HL-60 (cell line): ENCODE measurements at places on chromosomes 5 and 9.

- no peak for DNase-seq
Measured at GRCh38 chr5:37090123-37090726, 159.0 kb downstream of the CPLANE1 start.

GRCh38 chr5:156312897-156313694 is 13.9 kb upstream of the SGCD start:
- DNase-seq, result no peak

- no peak for DNase-seq
Measured at GRCh38 chr5:73592551-73592950, 27.0 kb downstream of the UTP15 start.

DNA sequence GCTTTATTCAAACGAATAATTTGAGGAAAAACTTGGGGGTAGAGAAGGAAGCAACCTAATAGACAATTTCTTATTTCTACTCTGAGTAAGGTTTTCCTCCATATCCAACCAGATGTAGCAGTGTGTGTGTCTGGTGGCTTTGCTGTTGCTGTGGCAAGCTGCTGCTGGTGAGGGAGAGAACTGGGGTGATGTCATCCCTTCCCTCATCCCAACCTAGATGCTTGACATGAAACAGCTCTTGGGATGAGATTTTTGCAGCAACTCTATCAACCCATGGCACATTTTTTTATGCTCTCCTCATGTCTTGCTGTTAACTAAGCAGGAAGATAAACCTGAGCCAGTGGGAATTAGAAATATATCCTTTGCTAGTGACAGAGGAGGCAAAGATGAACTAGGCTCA is 135.8 kb downstream of the PCSK1 start:
- DNase-seq, result peak; percentile 47

GRCh38 chr5:5266297-5266696 is 126.2 kb downstream of the ADAMTS16 start:
- no peak for DNase-seq

GRCh38 chr9:76700916-76701315 is 63.3 kb upstream of the PCA3 start:
- no peak for DNase-seq

DNA sequence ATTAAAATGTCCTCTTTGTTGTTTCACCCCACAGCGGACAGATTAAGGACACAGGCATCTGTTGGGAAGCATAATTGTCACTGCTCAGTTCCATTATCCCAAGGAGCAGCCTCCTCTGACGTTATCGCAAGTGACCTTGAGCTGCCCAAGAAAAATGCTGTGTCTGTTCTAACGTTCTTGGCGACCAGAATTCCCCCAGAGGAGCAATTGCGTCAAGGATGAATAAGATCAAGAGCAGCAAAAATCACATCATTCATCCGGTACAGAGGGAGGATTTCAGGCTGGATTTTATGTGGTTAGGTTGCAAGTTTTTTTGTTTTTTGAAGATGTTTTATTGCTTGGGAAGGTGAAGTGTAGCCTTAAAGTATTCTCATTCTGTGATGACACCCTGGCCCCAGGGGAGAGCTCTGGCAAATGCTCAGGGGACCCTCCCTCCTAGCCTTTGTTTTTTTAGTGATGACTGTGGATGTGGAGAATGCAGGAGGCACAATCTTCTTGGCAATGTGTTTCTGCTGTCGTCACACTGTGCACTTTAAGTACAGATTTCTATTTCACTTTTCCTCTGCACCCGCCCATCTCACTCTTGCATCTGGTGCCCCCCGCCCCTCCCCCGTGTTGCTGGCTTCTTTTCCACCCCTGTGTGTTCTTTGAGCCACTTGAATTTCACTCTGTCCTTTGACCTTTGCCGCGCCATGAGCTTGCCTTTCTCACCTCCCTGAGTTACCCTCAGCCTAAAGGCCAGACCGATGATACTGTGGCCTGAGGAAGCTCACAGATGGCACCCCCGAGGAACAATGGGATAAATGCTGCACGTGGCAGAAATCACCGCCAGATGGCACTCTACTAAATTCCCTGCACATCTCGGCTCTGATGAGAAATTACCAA is 308.5 kb downstream of the RAB3C start:
- DNase-seq, result peak; percentile 8
